Skeletal muscle tissue (tissue), 5 donors: ENCODE measurements at places on chromosomes 11 and 22. TPM values are rescaled to one million over a fixed set of nuclear protein-coding genes. Genes with fewer than 3 reads are reported as not detected.

PKP3 gene
- 1.0 TPM for total RNA-seq

SDHAF2 gene
- 63.2 TPM for total RNA-seq

CHRM1 gene
- total RNA-seq: not detected

GPHA2 gene
- not detected for total RNA-seq

TTC36 gene
- 1.0 TPM for total RNA-seq

ALX4 gene
- total RNA-seq: 2.1 TPM

DEFB131B gene
- not detected for total RNA-seq

MUC6 gene
- not detected for total RNA-seq

CRACR2B gene
- 5.7 TPM for total RNA-seq

TRIM49 gene
- total RNA-seq: not detected

MTFP1 gene
- total RNA-seq: 6.8 TPM

ACRV1 gene
- 0.52 TPM for total RNA-seq

DEUP1 gene
- total RNA-seq: not detected

F2 gene
- 0.52 TPM for total RNA-seq

EEF1G gene
- total RNA-seq: 2,520 TPM

OVCH2 gene
- not detected for total RNA-seq

MMP8 gene
- 1.6 TPM for total RNA-seq

APOA5 gene
- not detected for total RNA-seq

TBX1 gene
- total RNA-seq: 4.2 TPM

CDC45 gene
- 3.1 TPM for total RNA-seq

MRPL16 gene
- total RNA-seq: 23.5 TPM

CASP5 gene
- total RNA-seq: 0.52 TPM

TMEM132A gene
- 14.6 TPM for total RNA-seq

SPDYC gene
- not detected for total RNA-seq

GGTLC3 gene
- not detected for total RNA-seq

KRTAP5-8 gene
- total RNA-seq: not detected

UCP2 gene
- total RNA-seq: 25.1 TPM

SLC37A2 gene
- 3.7 TPM for total RNA-seq

TEX12 gene
- total RNA-seq: 1.0 TPM

OR8D4 gene
- total RNA-seq: under 0.01 TPM

TMEM225 gene
- total RNA-seq: not detected

RASSF10 gene
- 0.52 TPM for total RNA-seq

EFEMP2 gene
- 35.0 TPM for total RNA-seq

CCDC81 gene
- total RNA-seq: 0.52 TPM

ANGPTL5 gene
- total RNA-seq: 1.6 TPM

ASCL2 gene
- not detected for total RNA-seq

CALCA gene
- not detected for total RNA-seq
